ENCODE measurements at places on chromosomes 3 and 15.

DNA sequence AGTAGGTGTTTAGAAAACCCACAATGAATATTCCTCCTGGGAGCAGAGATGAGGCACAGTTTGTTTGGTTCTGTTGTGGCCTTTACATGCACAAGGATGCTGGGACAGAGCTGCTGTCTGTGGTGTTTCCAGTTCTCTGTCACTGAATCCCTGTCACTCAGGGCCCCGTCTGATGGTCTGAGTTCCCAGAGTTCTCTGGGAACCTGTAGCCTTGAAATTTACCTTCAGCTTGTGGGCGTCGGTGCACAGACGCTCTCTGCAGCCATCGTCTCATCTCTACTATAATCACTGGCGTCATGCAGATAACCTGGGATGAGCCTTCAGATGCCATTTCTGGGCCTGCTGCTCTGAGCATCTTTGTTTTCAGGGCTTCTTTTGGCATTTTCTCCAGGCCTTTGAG, 81.9 kb downstream of the LRRK1 start:
- DNase-seq: no peak

DNA sequence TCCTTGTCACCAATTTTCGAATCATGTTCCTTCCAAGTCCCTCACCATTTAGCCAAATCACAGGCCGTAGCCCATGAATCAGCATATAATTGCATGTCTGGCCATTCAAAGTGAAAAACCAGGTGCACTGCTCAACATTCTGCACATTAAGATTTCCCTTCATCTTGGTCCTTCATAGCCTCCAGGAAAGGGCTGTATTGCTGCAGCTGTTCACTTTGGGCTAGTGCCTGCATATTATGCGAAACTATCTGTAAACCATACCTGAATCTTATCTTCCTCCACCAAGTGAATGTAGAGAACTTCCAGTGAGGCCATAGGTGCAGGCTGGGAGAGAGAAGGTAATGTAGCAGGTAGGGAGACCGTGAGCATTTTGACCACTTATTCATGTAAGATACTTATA, 18.3 kb downstream of the CGGBP1 start:
- no peak for DNase-seq

- DNase-seq: no peak
Measured at GRCh38 chr15:74312445-74313007, 54.9 kb downstream of the CYP11A1 start.

DNA sequence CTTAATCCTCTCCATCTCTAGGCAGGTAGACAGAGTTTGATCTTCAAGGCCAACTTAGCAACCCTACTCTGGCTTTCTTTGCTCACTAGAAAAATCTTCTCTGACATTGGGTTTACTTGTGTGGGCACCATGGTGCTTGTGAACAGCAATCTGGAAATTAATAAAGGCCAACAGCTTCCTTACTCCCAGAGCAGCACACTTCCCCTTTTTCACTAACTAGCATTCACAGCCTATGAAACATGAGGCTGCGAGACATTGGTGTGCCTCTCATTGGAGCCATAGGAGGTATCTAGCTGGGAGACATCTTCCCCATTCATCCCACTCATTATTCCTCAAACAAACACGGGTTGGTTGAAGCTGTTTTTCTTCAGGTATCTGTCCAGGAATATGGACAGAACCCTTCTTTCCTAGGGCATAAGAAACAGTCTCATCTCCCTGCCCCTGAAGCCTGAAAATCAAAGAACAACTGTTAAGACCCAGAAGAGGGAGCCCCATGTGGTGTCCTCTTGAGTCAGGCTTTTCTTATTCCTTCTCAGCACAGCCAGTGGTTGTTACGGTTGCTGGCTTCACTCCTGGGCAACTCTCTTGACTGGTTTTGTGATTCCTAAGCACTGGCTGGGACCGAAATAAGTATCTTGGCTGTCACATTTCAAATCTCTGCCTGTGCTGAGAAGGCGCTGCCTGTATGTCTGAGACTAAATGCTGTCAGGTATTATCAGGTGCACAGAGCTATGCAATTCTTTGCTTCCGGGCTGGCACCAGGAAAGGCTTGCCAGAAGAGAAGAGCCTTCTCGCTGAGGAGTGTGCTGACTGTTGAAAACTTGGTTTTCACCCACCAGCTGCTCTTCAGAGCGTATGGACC, 194.4 kb downstream of the FEZF2 start:
- DNase-seq: no peak

DNA sequence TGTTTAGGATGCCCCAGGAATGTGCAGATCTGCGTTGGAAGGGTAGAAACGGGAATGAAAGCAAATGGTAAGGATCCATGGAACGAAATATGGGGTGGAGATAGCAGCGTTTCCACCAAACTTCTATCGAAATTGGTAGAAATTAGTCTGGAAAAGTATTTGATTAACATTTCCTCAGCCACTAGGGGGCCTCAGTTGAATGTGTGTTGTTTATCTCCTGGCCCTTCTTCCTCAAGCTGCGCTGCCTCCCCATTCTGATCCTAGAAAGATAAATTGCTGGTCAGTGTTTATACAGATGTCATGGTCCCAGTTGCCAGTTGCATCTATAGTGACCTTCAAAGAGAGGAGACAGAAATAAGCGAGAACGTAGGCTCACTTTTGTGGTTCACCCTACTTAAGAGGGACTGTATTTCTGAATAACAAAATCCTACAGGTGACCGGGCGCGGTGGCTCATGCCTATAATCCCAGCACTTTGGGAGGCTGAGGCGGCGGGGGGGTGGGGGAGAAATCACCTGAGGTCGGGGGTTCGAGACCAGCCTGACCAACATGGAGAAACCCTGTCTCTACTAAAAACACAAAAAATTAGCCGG, 457.1 kb downstream of the SQOR start:
- no peak for DNase-seq

GRCh38 chr3:134364061-134364935, 9.9 kb downstream of the AMOTL2 start:
- no peak for DNase-seq

DNA sequence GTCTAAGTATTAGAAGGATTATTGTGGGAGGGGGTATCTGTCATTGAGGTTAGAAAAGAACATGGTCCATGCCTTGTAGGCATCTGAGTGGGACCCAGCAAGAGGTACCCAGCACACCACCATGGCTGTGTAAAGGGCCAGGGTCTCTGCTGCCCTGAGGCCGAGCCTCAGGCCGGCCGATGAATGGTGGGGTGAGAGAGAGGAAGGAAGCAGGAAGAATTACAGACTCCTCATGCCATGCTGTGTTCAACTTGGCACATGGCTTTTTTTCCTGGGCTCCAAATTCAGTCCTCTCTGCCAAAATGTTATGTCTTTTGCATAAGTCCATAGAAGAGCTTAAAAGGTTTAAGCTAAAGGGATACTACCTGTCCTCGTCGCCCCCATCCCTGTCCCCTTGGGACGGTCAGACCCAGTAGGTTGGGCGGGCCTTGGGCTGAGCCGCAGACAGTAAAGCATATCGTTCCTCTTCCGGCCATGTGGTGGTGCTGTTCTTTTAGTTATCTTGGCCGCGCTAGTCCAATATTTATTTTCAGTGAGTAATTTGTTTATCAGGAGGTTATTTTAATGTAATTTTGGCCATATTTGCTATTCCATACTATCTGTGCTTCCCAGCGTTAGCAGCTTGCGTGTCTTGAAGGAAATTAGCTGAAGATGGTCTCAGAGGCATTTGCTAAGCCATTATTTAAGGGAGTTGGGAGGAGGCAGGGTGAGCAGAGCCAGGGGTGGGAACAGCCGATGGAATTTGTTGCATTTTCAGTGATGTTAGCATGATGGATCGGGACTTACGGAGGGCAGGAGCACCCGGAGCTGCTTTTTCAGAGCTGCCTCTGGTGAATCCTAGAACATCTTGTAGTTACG, 152.4 kb downstream of the AGBL1 start:
- DNase-seq: no peak

- no peak for DNase-seq
Measured at GRCh38 chr15:58555162-58556027, 123.6 kb downstream of the LIPC start.

- DNase-seq: no peak
Measured at GRCh38 chr15:98292442-98293240, 332.1 kb downstream of the ARRDC4 start.

DNA sequence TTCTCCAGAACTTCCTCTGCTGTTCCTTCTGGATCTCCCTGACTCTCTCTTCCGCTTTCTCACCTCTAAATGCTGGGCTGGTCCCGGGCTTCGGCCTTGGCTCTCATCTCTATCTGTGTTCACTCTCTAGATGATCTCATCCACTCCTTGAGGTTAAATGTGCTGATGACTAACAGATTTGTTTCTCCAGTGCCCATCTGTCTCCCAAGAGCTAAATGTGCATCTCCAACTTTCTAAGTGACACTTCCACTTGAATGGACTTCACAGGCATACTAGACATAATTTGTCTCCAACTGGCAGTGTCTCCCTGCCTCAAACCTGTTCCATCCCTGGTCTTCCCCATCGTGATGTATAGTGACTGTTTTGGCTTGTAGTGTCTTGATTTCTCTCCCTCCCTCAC, 95.3 kb downstream of the ITPR1 start:
- no peak for DNase-seq

- no peak for DNase-seq
Measured at GRCh38 chr3:68162644-68163043, 508.2 kb upstream of the SUCLG2 start.

DNA sequence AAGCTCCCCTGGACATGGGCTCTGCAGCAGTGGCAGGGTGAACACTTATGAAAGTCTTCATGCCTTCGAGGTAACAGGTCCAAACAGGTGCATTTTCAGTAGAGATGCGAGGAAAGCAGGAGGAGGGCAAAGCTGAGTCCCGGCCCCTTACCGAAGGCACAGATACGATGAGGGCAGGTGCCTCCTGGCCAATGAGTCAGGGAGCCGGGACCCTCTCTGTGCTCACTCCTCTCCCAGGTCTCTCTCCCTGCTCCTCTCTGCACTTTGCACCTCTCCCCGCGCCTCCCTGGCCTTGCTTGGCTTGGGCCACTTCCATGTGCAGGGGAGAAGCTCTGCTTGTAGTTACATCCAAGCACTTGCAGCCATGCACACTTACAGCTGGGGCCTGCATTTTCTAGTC, 187.1 kb downstream of the ATP10A start:
- DNase-seq: no peak

DNA sequence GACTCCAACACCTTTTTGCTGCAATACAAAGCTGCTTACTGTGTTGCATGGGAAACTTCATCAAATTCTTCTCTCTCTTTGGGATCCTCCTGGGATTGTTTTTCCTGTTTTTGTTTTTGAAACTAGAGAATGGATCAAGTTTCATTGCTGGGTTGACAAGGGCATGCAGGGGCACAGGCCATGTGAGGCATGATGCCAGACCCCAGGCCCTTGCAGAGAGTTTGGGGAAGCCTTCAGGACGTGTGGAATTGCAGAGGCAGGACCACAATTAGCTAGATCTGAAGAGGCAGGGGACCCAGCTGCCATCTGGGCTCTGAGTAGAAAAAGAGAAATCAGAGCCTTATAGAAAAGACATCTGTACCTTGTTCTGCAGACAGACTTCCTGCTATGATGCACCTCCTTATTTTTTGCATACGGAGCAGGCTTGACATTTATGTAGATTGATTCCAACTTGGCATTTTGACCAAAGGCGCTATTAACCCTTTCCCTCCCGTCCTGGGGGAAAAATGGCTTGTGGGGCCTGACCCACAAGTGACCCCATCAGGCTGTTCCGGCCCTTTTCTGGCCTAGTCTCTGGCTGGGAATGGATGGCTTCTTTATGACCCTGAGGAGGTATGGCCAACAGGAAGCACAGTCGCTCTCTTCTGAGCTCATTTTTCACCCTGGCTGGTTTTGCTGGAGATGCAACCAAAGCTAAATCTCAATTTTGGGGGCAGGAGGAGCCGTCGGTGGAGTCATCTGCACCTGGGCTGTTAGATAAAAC, 44.3 kb upstream of the CHRNB4 start:
- no peak for DNase-seq

- no peak for DNase-seq
Measured at GRCh38 chr3:128432971-128433836, 33.5 kb downstream of the DNAJB8 start.

GRCh38 chr15:68484696-68485400, 52.9 kb upstream of the ITGA11 start:
- DNase-seq: no peak

GRCh38 chr3:27357665-27358258, 11.4 kb downstream of the NEK10 start:
- no peak for DNase-seq

GRCh38 chr3:133824961-133825485, 19.4 kb downstream of the SRPRB start:
- no peak for DNase-seq

GRCh38 chr3:32140943-32141342, 34.5 kb downstream of the GPD1L start:
- DNase-seq: no peak

GRCh38 chr3:138863776-138864113, 29.0 kb upstream of the PIK3CB start:
- no peak for DNase-seq
